ENCODE measurements at places on chromosomes 4 and X.

DNA sequence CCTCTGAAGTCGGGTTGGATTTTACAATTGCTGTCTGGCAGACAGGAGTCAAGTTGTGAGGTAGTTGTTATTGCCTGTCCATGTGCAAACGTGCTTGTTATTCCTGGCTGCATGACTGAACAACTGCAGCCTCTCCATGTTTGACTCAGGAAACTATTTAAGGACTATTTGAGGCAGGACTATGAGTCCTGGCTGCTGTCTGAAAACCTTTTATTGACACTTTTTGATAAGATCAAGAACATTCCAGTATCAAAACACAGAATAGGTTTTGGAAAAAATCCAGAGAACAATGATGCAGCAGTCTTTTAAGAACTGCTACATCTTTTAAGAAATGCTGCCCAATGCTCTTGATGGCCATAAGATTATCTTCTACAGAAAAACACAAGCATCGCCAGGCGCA is 10.0 kb upstream of the SPRY1 start:
- no peak for DNase-seq

DNA sequence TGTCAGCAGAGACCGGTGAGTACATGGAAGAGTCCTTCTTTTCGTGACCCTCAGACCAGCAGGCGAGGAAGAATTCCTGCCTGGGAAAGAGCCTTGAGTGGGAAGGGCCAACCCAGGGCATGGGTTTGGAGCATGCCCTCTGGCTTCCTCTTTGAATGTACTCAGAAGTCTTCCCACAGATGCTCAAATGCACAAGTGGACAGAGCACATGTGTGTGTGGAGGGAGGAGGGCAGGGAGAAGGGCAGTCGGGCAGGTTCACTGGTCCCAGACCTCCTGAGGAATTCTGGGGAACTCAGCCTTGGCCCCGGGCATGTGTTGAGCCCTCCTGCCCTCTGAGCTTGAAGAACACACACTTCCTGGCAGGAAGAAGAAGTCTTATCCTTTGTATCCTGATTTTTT is 63.2 kb upstream of the HELT start:
- no peak for DNase-seq

DNA sequence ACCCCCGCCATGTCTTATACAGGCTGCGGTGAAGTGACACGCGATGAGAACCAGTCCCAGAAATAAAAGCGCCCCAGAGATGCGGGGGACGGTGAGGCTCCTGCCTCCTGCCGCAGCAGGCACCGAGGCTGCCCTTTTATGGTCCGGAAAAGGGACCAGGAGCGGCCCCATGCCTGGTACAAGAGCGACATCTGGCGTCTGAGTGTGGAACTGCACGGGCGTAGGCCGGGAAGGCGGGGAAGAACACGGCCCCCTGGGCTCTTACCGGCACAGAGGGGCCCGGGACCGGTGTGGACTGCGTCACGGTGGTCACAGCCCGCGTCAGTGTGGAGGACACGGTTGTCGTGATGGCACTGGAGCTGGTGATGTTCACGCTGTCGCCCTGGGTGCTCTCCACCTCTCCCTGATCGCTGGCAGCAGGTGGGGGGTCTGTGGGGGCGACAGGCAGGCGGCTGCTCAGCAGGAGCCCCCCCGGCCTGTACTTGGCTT is 8.9 kb upstream of the RENBP start:
- DNase-seq = peak; percentile 71

- no peak for DNase-seq
These were observed 39.6 kb downstream of the HTRA3 start for GRCh38 chr4:8308856-8309771.

DNA sequence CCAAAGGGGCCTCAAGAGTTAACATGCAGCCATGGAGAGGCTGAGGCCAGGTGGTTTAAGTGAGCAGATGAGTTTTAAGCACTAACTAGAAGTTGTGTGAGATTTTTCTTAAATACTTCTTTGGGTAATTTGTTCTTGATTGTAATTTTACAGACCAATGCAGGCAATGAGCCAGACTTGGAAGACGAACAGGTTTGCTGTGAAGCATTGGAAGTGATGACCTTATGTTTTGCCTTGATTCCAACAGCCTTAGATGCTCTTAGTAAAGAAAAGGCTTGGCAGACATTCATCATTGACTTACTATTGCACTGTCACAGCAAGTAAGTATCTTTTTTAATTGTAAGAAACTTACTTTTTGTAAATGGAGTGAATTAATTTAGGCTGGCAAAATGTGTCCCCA is 103.9 kb downstream of the USP9X start:
- DNase-seq = no peak

DNA sequence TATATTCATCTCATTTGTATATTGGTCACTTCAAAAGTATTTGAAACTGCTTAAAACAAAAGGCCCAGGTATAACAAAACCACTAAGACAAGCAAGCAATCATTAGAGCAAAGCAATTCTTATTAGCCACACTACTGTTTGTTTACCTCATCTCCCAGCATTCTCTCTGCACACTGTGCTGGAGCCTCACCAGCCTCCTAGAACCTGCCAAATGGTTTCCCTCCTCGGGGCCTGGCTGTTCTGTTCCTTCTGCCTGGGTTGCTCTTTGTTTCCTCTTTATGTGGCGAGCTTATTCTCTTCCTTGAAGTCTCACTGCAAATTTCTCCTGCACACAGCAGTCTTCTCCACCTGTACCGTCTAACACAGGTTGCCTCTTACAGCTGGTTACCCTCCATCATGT is 67.5 kb upstream of the MND1 start:
- no peak for DNase-seq

DNA sequence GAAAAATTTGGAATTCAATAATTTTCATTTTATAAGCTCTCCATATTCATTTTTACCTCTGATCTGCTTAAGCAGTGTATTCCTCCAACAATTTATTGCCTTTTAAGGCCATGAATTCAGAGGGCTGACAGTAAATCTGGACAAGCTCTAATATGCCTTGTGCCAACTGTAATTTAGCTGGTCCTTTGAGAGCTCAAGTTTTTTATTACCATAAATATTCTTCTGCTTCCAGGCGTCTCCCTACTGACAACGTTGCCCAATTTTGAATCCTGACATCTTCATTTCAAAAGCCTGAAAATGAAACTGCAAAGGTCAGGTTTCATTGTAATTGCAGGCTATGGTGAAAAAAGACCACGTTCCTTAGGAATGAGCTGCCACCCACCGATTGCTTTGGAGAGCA is 95.8 kb upstream of the GEMIN8 start:
- no peak for DNase-seq
